ENCODE measurements at places on chromosomes 3 and 15.

DNA sequence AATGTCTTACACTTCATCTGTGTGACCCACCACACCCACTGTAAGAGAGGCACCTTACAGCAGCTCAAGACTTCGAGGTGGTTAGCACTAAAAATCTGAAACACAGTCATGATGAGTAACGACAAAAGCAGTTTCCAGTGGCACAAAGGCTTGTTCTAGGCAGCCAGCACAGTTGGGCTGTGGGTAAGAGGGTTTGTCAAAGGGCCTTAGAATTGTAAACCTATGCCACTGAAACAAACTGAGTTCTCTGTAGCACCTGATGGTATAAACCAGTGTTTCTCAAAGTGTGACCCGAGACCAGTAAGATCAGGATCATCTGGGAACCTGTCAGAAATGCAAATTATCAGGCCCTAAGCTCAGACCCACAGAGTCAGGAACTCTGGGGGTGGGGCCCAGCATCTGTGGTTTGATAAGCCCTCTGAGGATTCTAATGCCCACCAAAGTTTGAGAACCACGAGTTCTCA lies 36.5 kb downstream of the DAPK2 start:
- no peak for DNase-seq

DNA sequence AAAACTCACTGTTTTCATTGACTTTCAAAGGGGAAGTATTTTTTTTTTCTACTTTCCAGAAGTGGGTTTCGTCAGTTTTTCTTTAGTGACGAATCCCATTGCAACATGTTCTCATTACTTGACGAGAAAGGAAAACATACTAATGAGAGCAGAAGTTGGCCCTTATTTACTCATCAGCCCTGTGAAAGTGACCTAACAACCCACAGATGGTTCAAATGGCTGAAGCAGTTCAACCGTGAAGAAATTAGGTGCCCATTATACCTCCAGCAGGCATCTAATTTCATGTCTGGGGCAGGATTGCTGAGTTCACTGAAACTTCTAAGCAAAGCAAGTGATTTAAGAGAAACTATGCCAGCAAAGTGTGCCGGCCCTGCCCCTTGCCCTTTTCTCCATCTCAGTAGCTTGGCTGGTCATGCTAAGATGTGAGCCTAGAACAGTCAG lies 9.0 kb downstream of the AQP9 start:
- DNase-seq, result no peak

GRCh38 chr3:189685860-189686259 lies 54.7 kb downstream of the TP63 start:
- peak; percentile 51 for DNase-seq

DNA sequence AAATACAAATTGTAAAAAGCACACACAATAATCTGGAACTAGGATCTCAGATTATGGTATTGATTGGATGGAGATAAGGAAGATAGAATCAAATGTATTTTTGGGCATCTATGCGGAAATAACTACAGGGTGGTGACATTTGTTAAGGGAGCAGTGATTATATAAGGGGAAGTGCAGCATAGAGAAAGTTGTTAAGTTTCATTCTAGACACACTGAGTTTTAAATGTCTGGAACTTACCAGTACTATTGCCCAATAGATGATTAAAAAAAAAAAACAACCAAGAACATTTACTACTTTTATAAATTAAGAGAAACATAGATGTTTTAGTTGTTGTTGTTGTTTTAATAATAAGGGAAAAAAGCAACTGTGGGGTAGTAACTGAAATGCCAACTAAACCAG lies 32.1 kb upstream of the C3orf38 start:
- DNase-seq, result no peak

DNA sequence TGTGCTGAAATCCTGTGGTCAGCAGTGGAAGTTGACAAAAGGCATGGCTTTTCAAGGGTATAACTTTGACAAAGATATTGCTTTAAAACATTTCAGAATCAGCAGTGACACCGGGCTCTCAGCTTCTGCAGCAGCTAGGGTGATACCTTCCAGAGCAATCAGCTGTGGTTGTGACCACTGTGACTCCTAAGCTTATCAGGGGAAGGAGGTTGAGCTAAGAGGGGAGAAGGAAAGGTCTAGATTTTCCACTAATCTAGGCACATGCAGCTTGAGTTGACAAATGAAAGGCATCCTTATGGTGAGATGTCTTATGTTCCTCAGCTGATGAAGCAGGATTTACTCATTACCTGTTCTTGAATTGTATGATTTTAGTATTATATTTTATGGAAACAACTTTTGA lies 16.3 kb upstream of the LRRFIP2 start:
- DNase-seq, result no peak

DNA sequence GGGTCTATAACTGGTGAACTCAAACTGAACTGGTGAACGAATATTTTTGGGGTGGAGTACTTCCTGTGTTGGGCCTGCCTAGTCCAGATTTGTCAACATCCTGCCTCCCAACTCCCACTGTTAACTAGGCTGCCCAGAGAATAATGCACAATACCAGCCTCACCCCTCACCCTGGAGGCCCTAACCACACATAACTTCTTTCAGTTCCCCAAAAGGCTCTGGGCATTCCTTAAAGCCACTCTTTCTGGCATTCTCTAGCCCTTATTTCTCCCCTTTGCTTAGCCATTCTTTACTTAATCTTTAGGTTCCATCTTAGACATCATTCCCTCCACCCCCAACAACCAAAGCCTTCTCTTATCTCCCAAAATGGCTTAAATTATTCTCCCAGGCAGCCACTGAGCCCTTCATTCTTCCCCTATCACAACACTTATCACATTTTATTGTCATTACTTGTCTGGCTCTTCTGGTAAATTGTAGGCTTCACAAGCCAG lies 9.1 kb upstream of the SEC11A start:
- DNase-seq, result no peak

- DNase-seq, result no peak
Measured at GRCh38 chr3:59754456-59755129, 704.8 kb upstream of the CFAP20DC start.

All from HFF-Myc (cell line).